Fibroblast of pulmonary artery (primary cell): ENCODE measurements at places on chromosomes 3 and 15.

GRCh38 chr15:35748105-35748504 lies 202.1 kb upstream of the DPH6 start:
- no peak for DNase-seq

DNA sequence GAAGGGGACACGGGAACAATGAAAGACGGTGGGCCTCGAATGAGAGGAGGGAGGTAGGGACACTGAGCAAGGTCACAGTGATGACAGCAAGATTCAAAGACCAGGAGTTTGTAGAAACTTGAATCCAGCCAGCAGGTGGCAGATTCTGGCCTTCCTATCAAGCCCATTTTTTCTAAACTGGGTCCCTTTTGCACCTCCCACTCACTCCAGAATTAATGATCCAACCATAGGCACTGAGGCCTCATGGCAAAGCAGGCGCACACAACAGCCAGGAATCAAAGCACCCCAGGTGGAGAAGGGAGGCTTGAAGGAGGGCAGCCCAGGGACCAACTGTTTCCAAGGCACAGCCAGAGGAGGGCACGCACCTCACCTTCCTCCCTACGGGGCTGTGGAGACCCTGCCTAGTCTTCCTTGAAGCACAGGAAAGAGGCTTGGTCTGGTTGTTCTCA lies 90.2 kb downstream of the ANP32A start:
- DNase-seq, result peak; percentile 68

- no peak for DNase-seq
Observed at GRCh38 chr3:4067893-4068292, 235.3 kb upstream of the SETMAR start.

DNA sequence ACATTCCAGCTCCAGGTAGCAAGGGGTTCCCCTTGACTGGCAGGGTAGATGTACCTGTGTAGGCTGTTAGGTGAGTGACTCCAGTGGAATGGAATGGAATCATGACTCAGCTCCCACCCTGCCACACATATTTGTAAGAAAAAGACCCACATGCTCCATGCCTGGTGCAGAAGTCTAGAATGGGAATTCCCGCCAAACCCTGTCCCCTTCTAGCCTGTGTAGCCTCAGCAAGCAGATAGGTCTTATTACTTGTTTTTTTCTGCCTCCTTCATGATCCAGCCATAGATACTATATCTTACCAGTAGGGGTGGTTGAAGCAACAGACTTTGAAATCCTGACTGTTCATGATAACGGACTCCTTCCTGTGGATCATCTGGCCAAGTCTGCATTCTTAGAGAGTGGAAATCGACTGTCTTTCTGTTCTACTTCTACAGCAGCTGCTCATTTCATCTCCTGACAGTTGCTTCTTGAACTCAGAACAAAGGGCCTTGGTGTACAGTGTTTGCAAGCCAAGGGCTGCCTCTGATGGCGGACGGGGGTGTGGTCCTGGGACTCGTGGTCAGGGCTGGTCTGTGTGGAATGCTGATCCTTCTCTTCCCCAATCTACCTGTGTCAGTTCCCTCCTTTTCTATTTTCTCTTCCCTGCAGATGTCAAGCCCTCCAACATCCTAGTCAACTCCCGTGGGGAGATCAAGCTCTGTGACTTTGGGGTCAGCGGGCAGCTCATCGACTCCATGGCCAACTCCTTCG lies 16.3 kb downstream of the SNAPC5 start:
- DNase-seq, result no peak

DNA sequence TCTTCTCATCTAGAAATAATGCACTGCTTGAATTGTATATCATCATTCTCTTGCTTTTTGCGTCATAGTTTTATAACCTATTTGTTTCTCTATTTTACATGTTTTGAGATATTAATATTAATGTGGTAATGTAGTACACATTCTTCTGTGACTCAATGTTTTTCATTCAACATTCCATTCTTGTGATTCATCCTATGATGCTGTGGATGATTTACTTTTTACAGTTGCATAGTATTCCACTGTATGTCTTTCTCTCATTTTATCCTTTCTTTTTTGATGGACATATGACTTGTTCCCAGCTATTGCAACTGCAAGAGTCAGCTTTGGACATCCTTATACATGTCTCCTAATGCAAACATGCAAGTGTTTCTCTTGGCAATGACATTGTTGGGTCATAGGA lies 20.6 kb upstream of the VEPH1 start:
- peak; percentile 15 for DNase-seq

DNA sequence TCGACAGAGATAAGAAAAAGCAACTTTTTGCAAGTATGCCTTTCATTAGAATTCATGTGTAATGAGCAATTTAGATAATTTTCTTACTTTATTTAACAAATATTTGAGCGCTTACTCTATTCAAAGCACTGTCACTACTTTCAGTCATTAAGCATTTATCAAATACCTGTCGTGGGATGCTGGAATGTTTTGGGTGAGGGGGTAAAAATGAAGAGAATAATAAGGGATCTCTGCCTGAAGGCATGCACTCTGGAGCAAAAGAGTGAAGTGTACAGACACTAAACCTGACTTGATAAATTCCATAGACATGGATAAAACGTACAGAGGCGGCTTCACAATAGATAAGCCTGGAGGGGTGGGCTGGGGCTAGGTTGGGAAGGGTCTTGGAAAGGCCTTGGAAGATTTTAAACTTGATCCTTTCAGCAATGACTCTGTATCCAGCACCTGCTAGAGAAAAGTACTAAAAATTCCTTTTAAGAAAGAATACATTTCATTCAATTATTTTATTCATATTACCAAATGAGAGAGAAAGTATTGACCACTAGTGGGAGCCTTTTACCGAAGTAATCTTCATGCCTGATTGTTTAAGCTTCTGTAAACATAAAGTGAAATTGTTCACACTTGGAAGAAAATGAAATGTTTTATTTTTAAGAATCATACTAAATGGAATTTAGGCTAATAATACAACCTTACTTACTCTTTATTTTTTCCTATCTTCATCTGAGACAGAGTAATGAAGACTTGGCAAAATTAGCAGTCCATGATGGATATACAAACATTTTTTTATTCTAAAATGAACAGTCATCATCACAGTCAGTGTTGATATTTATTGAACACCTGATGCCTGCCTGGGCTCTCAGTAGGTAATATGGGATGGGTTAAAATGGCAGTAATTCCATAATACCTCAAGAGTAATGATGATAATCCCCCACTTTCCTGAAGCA lies 113.2 kb downstream of the PPP2R3A start:
- DNase-seq, result peak; percentile 60

- no peak for DNase-seq
Observed at GRCh38 chr15:79136434-79137046, 46.0 kb upstream of the RASGRF1 start.
